ENCODE measurements at places on chromosomes 6 and 20.

- DNase-seq: no peak
These were observed 270.0 kb upstream of the ZFP64 start for GRCh38 chr20:52461582-52461981.

- DNase-seq: no peak
These were observed 55.6 kb downstream of the ZNF292 start for GRCh38 chr6:87210979-87211378.

DNA sequence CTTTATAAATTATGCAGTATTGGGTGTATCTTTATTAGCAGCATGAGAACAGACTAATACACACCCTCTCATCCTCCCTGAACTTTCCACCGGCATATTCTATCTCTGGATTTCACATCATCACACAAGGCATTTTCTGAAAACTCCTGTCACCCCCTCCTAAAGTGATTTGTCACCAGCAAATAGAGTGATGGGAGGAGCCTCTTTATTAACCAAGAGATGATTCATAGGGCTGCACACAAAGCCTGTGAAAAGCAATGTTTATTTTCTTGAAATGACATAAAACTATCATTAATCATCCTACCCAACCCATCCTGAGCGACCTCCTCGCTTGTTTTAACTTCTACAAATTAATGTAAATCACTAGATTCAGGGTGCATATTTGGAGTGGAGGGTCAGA, 394.7 kb upstream of the SULF2 start:
- no peak for DNase-seq

- no peak for DNase-seq
These were observed 101.7 kb upstream of the PMEPA1 start for GRCh38 chr20:57811374-57812020.

- no peak for DNase-seq
These were observed 308.9 kb downstream of the ZNF217 start for GRCh38 chr20:53284696-53285095.

GRCh38 chr20:21273755-21274386, 29.3 kb upstream of the XRN2 start:
- DNase-seq: no peak

DNA sequence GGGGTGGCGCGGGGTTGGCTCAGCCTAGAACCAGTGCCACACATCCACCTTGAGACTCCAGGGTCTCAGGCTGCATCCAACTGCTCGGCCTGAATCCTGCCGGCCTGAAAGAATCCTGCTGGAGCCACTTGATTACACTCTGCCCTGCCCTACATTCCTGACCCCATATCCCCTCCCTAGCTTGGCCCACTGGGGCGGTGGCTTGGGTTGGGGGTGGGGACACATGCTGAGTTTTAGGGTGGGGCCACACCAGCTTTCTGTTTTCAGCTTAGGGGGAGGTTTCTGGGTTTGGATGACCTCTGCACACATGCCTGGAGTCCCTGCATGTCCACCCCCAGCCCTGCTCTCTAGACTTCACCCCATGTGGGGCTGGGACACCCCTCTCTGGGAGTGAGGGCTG, 6.8 kb downstream of the ITPR3 start:
- no peak for DNase-seq

GRCh38 chr20:58702859-58703648, 10.5 kb downstream of the NPEPL1 start:
- no peak for DNase-seq

GRCh38 chr6:25137916-25138232, 141.3 kb upstream of the CARMIL1 start:
- no peak for DNase-seq

GRCh38 chr6:41591859-41592502, 45.8 kb downstream of the FOXP4 start:
- peak; percentile 87 for DNase-seq

Measured in glutamatergic neuron (in vitro differentiated cells).